Cerebellar nuclear complex (tissue), 1 donor: ENCODE measurements at places on chromosomes 2 and 18.

DNA sequence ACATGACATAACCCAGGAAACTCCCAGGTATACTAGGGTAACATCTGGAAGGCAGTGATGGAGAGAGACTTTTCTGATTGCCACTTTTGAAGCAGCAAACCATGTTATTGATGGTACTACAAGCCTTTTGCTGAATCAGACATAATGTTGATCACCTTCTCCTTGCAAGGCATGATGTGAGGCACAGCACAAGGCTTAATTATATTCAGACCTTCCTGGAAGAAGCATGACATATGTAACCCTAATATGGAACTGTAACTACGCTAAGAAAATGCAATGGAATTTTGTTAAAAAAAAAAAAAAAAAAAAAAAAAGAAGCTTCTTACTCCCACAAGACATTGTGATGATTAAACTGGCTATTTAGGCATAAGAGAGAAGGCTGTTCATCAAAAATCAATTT lies 145.4 kb downstream of the ALK start:
- DNase-seq: no peak

- no peak for DNase-seq
Observed at GRCh38 chr18:30915336-30915988, 127.1 kb downstream of the DSC3 start.

DNA sequence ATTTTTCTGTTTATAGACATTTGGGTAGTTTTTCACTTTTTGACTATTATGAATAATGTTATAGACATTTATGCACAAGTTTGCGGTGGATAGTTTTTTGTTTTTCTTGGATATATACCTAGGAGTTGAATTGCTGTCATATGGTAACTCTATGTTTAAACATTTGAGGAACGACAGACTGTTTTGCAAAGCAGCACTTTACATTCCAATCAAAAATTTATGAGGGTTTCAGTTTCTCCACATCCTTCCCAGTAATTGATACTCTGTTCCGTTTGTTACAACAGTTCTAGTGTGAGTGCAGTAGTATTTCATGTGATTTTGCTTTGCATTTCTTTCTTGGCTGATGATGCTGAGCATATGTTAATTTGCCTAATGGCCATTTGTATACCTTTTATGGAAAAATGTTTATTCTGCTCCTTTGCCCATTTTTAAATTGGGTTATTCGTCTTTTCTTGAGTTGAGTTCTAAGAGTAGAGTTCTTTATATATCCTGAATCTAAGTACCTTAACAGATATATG lies 617.3 kb upstream of the LRATD1 start:
- no peak for DNase-seq

GRCh38 chr18:51390702-51391101 lies 193.2 kb upstream of the MEX3C start:
- no peak for DNase-seq

DNA sequence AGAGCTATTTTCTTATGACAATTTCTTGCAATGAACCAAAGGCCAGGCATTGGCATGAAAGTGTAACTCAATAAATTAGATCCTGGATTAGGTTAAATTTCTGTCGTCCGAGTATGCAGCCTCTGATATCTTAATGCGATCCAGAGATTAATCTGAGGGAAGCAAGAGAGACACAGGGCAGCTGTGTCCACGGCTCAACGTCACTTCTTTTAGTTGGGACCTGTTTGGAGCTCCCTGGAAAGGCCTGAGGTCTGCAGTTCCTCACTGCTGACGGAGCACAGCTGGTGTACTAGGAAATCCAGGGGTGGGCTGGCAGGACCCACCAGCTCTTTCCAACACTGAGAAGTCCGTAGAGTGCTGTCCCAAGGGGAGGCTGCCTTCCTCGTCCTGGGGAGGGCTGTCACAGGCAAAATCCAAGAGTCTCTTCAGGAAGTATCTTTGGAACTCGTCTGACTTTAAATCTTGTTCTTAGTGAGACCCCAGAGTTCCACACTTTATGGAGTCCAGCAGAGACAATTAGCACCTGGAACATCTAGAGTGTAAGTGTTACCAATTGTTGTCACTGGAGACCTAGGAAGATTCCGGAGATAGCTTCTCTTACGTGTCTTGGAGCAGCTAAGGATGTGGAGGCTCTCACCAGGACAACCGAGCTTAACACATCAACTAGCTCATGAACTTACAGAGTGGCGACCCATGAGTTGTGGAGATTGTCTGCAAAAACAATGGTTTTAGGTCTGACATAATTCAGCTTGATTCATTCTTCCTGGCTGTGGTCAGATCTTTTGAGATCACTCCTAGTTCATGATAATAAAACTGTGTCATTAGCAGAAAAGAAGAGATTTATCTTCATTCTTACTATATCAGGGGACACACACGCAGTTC lies 173.7 kb downstream of the ACKR3 start:
- DNase-seq: no peak

GRCh38 chr2:119377294-119377992 lies 10.7 kb downstream of the DBI start:
- no peak for DNase-seq

GRCh38 chr18:3069671-3070433 lies 56.9 kb upstream of the LPIN2 start:
- no peak for DNase-seq

DNA sequence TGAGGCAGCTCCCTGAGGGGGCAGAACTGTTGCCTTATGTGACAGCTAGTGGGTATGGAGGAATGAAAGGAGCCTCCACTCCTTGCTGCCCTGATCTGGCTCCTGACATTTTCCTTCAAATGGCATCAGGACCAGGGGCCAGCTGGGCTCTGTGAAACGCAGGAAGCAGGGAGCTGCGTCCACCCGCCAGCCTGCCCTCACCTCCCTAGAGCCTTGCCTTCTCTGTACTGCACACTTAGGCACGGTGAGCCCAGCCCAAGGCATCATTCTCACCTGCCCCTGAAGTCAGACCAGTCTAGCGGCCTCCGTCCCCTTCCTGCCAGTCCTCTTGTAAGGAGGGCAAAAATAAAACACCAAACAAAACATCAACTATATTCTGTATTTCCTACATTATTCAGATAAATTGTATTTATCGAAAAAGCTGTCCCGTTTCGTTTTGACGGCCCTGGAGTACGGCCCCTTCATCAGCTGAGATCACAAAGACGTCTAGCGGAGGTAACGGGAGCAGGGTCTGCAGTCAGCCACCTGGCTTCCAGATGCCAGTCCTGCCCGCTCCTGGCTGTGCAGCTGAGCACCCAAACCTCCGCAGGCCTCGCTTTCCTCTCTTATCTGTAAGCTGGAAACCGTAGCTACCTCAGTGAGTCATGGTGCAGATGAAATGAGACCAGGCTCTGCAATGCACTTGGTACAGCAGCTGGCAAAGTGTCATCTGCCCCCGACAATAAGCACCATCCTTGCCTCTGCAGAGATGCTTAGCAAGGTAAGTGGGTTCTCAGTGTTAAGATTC lies 6.9 kb upstream of the CTDP1 start:
- DNase-seq: no peak

DNA sequence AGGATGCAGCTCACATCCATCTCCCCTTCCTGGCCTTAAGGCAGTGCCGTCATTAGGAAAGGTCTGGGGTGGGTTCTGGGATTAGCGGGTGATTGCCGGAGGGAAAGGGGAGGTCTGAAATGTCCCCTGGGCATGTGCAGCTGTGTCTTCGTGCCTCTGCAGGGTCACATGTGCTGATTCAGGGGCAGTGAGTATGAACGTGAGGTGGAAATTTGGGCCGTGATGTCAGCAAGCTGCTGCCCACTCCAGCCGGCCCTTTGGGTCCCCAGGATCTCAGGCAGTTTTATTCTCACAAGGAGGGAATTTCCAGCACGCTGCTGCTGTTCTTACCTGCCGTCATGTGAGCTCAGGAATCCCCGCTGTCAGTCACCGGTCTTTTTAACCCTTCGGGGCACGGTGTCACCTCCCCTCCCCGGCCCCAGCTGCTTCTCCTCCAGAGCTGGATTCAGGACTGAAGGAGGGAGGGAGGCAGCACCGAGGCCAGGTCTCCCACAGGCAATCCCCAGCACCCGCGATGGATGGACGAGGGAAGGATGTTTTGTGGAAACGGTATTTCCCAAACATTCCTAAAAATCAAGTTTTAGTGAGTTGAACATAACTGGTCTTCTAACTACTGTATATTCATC lies 23.5 kb downstream of the GPR35 start:
- DNase-seq: no peak

- no peak for DNase-seq
Observed at GRCh38 chr2:126449677-126450076, 206.3 kb upstream of the GYPC start.

DNA sequence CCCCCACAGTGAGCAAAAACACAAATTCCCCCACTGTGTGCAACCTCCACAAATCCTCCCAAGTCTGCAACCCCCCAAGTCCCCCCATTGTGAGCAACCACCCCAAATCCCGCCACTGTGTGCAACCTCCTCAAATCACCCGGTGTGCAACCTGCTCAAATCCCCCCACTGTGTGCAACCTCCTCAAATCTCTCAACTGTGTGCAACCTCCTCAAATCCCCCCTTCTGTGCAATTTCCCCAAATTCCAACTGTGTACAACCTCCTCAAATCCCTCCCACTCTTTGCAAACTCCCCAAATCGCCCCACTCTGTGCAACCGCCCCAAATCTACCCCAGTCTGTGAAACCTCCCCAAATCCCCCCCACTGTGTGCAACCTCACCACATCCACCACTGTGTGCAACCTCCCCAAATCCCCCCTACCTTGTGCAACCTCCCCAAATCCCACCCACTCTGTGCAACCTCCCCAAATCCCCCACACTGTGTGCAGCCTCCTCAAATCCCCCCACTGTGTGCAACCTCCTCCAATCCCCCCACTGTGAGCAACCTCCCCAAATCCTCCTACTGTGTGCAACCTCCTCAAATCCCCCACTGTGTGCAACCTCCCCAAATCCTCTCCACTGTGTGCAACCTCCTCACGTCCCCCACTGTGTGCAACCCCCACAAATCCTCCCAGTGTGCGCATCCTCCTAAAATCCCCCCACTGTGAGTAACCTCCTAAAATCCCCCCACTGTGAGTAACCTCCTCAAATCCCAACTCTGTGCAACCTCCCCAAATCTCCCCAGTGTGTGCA lies 115.2 kb downstream of the TPO start:
- no peak for DNase-seq

- no peak for DNase-seq
Observed at GRCh38 chr18:45916302-45916701, 50.8 kb downstream of the EPG5 start.

- DNase-seq: no peak
Observed at GRCh38 chr2:78999406-78999805, 26.1 kb upstream of the REG3G start.

GRCh38 chr2:138507267-138507666 lies 5.7 kb downstream of the SPOPL start:
- no peak for DNase-seq

DNA sequence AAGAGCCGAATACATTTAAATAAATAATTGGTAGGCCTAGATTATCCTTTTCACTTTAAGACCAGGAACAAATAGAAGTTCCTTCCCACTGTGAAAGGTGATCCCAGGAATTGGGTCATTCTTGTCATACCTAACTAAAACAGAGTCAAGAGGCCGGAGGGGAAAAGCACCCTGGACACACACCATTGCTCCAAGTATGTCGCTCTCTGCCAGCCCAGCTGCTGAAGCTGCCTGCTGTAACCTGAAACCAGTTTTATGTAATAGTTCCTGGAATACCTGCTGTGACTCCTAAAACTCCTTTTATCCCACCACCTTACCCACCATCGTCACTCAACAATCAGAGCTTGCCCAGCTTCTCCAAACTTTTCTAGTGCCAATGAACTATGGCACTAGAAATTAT lies 217.1 kb downstream of the PTPRM start:
- no peak for DNase-seq

- no peak for DNase-seq
Observed at GRCh38 chr2:239199041-239199768, 201.6 kb downstream of the HDAC4 start.

DNA sequence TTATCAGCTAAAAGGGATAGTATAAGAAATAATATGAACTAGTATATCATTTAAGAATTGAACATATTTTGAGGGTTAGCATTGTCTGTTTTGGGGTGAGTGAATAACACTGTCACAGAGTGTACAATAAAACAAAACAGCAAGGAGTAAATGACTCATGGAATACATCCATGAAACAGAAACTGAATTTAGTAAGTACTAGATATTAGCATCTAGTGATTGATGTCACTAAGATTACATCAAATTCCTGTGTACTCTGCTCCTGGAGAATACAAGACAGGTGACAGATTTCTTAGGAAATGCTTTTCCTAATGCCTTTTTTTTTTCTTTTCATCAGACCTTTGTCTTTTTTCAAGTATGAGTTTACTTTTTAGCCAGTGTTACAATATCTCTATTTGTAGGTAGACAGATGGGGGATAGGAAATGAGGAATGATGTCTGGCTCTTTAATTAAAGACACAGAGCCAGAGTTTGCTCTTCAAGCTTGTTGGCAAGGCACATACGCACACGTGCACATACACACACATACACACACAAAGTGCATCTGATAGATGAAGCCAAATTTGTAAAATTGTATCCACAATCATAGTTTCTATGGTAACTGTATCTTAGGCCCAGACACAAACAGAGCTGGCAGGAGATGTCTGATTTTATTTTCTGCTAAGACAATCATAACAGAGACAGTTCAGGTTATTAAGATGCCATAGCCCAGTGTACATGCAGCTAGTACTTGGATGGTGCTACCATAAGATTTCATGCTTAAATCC lies 138.2 kb upstream of the NRP2 start:
- no peak for DNase-seq

DNA sequence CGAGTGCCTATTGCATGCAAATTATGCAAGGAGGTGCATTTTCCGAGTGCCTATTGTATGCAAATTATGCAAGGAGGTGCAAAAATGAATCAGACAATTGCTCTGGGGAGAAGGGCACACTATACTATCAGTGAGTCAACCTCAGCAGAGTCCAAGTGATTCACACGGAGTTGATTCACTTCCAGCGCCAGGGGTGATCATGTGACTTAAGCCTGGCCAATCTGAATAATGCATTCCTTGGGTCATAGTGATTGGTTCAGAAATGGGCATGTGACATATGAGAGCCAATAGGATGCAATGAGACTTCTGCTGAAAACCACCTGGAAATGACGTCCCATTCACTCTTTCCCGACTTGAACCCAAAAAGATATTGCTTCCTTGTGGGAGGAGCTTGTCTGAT lies 152.2 kb downstream of the DAW1 start:
- DNase-seq: no peak

GRCh38 chr2:149877913-149878312 lies 290.3 kb upstream of the MMADHC start:
- no peak for DNase-seq
